ENCODE measurements at places on chromosomes 12 and 14.

DNA sequence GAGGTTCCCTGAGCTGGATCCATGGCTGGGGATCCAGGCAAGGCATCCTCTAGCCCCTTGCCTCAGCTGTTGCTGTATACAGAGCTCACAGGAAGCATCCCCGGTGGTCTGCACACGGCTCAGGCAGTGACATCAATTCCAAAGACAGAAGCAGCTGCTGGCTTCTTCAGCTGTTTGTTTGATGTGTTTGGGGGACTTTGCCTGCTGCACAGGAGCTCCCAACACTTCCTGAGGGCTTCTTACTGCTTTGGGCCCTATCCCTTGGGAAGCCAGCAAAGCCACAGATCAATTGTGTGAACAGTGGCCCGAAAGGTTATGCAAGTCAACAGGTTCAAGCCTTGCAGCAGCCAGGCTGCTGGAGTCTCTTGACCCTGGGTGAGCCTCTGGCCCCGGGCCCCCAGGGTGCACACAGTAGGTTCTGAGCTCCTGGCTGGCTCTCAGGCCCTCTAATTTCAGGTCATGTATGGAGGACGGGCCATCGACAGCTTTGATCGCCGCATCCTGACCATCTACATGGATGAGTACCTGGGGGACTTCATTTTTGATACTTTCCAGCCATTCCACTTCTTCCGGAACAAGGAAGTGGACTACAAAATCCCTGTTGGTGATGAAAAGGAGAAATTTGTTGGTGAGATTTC lies 42.6 kb downstream of the CCDC92 start:
- no peak for DNase-seq

- DNase-seq, result no peak
Observed at GRCh38 chr14:97724265-97724731, 927.1 kb downstream of the VRK1 start.

DNA sequence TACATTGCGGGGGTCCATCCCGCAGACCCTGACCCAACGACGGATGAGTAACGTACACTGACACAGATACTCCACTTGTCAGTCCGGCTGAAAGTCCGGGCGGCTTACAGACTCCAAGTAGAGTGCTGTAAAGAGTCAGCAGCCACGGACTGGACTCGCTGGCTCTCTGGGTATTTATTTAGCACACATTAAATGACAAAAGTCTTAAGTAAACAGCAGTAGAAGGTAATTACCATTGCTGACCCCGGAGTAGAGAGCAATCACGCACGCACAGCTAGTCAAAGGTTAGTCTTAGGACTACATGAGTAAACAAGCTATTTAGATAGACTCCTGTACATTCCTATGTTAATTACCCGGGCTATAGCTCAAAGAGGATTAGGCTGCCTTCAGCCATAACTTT lies 780.9 kb downstream of the RPS29 start:
- no peak for DNase-seq

GRCh38 chr14:20733684-20734429 lies 11.8 kb upstream of the EDDM3A start:
- DNase-seq, result no peak

DNA sequence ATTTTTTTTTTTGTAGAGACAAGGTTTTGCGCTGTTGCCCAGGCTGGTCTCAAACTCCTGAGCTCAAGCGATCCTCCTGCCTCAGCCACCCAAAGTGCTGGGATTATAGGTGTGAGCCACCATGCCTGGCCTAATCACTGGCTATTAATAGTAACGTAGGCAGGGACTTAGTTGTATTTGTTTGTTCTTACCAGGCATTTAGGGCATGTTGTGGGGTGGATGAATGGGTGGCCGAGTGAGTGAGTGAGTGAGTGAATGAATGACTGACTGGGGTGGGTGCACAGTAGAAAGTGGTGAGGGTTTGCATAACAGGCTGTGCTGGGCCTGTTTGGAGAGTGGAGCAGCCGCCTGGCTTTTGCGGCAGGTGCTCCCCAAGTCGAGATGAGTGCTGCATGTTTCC lies 87.0 kb downstream of the FOXN4 start:
- no peak for DNase-seq

GRCh38 chr14:21068521-21069387 lies 1.4 kb upstream of the ARHGEF40 start:
- DNase-seq, result peak; percentile 63

- DNase-seq, result peak; percentile 16
Observed at GRCh38 chr12:89494411-89495231, 30.0 kb downstream of the GALNT4 start.

- DNase-seq, result peak; percentile 56
Observed at GRCh38 chr14:34750670-34751069, 36.3 kb upstream of the CFL2 start.

- no peak for DNase-seq
Observed at GRCh38 chr14:34453226-34453625, 8.8 kb downstream of the SPTSSA start.

DNA sequence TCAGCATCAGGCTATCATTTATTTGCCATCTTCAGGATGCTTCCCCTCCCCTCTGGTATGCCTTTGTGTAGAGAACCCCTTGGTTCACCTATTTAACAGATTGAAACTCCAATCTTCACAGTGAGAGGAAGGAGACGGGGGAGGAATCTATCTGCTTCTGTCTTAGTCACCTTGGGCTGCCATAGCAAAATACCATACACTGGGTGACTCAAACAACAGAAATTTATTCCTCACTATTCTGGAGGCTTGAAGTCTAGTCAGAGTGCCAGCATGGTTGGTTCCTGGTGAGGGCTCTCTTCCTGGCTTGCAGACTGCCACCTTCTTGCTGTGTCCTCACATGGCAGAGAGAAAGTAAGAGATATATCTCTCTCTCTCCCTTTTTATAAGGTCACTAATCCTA lies 13.5 kb upstream of the EML1 start:
- DNase-seq, result no peak

DNA sequence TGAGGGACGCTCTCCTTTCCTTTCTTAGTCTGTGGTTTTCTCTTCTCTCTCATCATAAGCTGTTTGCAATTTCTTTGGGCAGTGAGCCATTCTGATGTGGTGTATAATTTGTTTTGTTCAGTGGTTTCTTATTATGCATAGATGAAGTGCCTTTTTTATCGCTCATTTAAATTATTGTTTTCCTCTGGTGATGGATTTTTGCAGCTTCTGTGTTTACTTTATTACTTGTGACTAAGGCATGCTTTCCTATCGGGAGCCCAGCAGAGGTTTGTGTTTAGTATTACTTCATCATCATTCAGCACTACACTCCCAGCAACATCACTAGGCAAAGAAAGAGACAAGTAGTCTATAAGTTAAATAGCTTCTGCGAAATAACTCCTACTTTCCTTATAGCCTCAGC lies 586.6 kb upstream of the NOVA1 start:
- DNase-seq, result no peak

GRCh38 chr12:104741077-104741476 lies 217.0 kb downstream of the SLC41A2 start:
- no peak for DNase-seq

- DNase-seq, result no peak
Observed at GRCh38 chr12:78793491-78793890, 71.1 kb upstream of the SYT1 start.

GRCh38 chr12:90917431-90917830 lies 37.5 kb downstream of the CCER1 start:
- DNase-seq, result no peak

DNA sequence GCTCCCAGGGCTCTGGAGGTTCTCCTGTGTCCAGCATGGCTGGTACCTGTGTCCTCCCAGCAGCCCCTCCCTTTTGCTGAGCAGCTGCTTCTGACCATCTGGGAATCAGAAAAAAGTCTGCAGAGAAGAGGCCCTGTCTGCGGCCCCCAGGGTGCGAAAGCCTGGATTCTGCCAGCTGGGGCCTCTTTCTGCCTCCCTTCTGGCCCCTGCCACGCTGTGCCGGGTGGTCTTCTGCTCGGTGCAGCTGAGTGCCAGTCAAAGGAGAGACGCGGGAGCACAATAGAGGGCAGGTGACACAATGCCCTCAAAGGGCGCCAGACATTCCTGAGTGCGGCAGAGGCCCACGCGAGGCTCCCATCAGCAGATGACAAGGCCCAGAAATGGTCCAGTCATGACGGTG lies 12.6 kb downstream of the BTBD6 start:
- no peak for DNase-seq
